ENCODE measurements at places on chromosomes 2 and 18.

GRCh38 chr2:65228263-65228750 is 676 bp downstream of the ACTR2 start:
- DNase-seq, result no peak

- no peak for DNase-seq
Observed at GRCh38 chr2:24121469-24121868, 1.7 kb downstream of the PFN4 start.

DNA sequence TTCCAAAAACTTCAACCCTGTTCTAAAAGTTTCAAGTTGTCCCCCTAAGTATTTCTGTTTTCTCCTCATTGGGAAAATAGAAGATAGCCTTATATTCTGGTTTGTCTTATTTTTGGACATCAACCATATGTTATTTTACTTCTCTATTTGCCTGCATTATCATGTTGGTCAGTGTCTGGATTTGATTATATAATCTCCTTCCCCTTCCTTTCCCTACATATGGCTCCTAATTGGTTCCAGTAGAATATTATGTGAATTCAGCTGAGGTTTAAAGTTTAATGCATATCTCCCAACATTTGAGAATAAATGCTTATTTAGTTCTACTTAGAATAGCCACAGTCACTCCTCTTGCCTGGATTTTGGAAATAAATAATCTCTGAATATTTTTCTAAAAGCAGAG is 66.9 kb downstream of the OXER1 start:
- DNase-seq, result no peak

- DNase-seq, result no peak
Observed at GRCh38 chr2:96789245-96789617, 26.8 kb upstream of the CNNM3 start.

GRCh38 chr2:24885221-24886125 is 34.6 kb downstream of the ADCY3 start:
- no peak for DNase-seq

- no peak for DNase-seq
Observed at GRCh38 chr2:196201229-196202009, 30.0 kb upstream of the STK17B start.

DNA sequence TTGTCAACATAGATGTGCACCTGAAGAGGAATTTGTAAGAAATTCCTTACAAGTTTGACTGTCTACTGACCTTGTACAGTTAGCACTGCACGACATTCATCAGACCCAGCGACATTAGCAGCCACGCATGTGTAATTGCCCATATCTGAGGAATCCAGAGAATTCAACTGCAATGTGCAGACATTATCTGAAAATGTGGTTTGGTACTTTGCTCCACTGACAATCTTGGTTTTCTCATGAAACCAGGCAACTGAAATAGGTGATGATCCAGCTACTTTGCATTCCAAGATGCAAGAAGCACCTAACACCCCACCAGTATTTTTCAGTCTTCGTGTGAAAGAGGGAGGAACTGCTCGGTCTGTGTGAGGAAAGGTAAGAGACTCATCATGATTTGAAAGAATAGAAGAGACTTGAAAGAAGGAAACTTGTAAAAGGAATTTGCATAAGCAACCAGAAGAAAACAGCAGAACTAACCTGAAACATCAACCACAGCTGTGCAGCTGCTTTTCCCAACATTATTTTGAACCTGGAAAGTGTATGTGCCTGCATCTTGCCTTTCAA is 83.4 kb downstream of the TTN start:
- DNase-seq, result no peak

- DNase-seq, result no peak
Observed at GRCh38 chr2:231661422-231662027, 46.8 kb upstream of the PTMA start.

DNA sequence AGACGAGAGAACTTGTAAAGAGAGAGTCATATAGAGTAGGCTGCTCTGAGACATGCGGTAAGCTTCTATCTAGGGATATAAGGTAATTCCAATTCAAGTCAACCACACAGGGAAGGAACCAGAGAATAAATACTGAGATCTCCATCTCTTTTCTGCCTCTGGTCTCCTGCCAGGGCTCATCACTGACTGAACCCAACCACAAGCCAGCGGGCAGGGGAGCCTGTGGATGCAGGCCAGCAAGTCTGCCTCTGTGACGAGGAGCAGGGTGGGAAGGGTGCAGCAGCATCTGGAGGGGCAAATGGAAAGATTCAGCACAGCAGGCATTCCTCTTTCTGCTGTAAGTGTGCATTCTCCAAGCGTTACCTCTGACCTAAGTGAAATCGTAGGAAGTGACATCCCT is 82.2 kb downstream of the ICOS start:
- no peak for DNase-seq

DNA sequence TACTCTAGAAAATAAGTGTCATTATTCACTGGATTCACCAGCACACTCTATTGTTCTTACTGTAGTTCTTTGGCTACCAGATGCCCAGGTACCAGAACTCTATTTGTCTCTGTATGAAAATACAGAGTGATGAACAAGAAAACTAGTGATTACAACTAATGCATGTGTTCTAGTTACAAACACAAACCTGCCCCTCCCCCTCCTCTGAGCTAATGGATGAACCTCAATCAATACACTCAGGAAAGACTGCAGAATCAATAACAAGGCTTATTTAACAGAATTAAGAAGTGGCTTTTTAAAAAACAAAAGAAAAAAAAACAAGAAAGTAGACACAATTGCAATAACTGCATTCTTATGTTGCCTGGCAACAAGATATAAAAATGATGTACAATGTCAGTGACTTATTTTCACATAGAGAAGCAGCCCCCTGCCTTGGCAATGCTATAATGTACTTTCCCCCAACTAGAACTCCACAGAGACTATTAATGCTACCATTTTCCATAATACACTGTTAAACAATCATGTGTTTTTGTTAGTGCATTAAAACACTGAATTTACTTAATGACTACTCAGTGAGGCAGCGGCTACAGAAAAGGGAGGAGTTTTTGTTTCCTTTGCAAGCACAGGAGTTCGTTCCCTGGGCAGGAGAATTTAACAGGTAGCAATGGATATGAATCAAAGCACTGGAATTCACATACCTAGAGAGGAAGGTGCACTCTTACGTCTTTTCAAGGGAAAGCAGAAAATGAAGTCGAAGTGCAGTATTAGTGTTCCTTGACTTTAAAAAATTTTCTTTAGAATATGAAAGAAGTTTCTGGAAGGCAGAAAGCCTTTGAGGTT is 318.8 kb upstream of the REV1 start:
- DNase-seq, result no peak

GRCh38 chr2:83730223-83730622 is 728.9 kb downstream of the SUCLG1 start:
- DNase-seq, result no peak

- no peak for DNase-seq
Observed at GRCh38 chr2:10186868-10187535, 64.5 kb downstream of the RRM2 start.

DNA sequence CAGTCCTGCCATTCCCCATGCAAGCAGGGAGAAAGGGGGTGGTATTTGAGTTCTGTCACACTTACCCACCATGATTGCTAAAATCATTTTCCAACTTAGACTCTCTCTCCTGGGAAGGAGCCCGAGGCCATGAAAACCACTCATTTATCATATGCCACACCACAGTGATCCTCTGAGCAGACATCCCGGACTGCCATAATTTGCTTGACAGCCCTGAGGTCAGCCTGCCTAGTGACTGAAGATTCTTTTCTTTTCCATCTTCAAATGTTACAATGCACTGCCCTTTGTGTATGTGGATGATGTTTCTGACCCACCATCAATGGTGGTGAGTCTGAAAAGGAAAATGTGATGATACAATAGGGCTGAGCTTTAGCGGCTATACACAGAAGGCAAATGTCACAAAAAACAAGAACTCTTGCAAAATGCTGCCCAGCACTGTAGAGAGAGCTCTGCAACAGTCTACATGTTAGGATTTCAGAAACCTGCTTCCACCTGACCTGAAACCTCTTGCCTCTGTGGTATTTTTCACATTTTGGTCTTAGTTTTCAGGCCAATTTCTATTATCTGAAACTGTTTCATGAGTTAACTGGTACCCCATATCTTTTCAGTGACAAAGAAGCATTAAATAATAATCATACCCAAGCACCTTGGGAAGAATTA is 272.8 kb downstream of the ZNF385B start:
- DNase-seq, result no peak

- no peak for DNase-seq
Observed at GRCh38 chr2:12871694-12872315, 155.1 kb downstream of the TRIB2 start.

- no peak for DNase-seq
Observed at GRCh38 chr2:68730828-68731227, 3.8 kb upstream of the ARHGAP25 start.

- DNase-seq, result no peak
Observed at GRCh38 chr18:79624356-79625170, 55.0 kb upstream of the CTDP1 start.

DNA sequence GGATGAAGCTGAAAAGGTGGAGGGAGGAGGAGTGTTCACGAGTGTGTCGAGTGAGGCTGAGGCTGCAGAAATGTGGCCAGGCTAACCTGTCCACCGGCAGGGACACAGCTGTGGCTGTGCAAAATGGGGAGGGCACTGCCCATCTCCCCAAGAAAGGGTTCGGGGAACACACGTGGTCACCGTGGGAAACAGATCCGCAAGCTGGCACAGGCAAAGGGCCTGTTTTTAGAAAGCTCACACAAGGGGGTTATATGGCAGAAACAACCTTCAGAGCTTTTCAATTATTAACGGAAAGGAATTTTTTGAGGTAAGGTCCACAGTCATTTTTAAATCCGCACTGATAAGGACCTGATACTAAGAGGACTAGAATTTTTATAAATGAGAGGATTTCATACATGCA is 35.7 kb downstream of the SH3YL1 start:
- no peak for DNase-seq

GRCh38 chr2:100603948-100604633 is 41.3 kb downstream of the PDCL3 start:
- no peak for DNase-seq

DNA sequence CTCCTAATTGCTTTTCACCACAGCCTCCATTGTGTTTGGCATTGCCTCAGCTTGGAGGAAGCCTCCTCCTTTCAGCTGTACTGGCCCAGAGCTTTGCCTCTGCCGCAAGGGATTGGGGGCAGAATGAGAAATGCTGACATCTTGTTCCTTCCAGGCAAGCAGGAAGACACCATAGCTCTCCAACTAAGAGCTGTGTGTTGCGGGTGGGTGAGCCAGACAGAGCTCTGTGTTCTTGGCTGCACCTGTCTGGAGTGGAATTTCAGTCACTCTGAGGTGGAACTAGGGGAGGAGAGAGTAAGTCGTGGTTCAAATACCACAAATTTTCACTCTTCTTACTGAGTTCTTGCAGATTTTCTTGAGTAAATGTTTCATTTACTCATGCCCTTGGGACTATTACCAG is 36.6 kb upstream of the KCNF1 start:
- no peak for DNase-seq

GRCh38 chr2:16250466-16250865 is 310.1 kb downstream of the MYCN start:
- DNase-seq, result no peak

- DNase-seq, result no peak
Observed at GRCh38 chr2:203444738-203445137, 90.4 kb downstream of the RAPH1 start.

- no peak for DNase-seq
Observed at GRCh38 chr18:48594471-48595094, 55.8 kb downstream of the CTIF start.

GRCh38 chr2:208064220-208064961 is 39.1 kb upstream of the PLEKHM3 start:
- DNase-seq, result no peak

- no peak for DNase-seq
Observed at GRCh38 chr2:159046966-159047365, 78.5 kb downstream of the TANC1 start.

DNA sequence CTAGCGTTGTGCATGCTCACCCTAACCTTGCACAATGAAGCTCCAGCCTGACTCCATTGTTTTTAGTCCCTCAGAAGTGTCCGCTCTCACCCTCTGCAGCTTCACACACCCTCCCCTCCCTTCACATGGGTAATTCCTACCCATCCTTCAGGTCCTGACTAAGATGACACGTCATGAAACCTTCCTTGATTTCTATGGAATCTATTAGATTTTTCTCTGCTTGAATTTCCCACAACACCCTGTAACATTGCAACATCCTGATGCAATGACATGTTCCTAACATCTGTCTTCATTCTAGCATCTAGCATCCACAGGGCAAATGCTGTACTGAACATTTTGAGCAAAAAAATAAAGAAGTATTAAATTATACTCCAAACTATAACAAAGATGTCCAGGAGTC is 77.0 kb upstream of the PID1 start:
- DNase-seq, result no peak

- no peak for DNase-seq
Observed at GRCh38 chr18:53380063-53380639, 844.3 kb downstream of the MBD2 start.

GRCh38 chr18:64017870-64018269 is 48.0 kb downstream of the SERPINB8 start:
- DNase-seq, result no peak

DNA sequence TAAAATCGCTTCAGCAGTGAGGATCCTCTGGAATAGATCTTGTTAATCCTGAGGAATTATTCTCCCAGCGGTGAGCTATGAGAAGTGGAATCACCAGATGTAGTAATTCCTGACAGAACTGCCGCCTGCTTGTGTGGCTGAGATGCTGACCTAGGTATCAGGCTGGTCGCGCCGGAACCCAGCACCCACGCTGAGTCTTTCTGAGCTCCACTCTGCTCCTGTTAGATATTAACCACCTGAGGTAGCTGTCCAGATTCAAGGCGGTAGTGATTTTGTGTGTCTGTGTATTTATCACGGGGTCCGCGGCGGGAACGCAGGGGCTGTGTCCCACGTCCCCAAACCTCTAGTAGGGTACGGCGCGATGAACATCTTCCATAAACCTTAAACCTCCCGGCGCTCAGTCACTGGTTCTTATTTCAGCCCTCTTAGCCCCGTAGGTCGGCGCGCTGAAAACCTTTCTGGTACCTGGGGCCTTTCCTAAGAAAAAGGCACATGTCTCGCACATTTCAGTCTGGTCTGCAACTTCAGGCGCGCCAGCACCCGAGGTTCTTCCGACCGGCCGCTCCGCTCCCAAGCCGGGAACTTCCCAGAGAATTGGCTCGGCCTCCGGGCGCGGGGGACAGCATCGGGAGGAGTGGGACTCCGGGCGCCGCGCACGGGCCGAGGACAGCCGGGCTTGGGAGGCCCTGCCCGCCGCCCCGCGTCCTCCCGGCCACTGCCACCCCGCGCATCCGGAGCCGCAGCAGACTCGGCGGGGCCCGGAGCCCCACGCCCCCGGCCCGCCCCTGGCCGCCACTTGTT is 542 bp upstream of the CNNM3 start:
- peak; percentile 45 for DNase-seq

GRCh38 chr2:20111311-20112131 is 60.1 kb upstream of the LAPTM4A start:
- no peak for DNase-seq

Measured in activated CD8-positive, alpha-beta T cell treated with anti-CD3 and anti-CD28 coated beads for 36 hours (primary cell).